ENCODE measurements at places on chromosomes 12 and 14.

- no peak for DNase-seq
- no peak overlapping the region for H3K4me3 ChIP-seq
- H3K27me3 ChIP-seq, result no peaks in the 10 kb centered on the region
- no peak overlapping the region for H3K27ac ChIP-seq
- H3K4me1 ChIP-seq, result peaks cover 1% of the 10 kb centered on the region
Observed at GRCh38 chr12:95976416-95976832, 19.7 kb downstream of the HAL start.

GRCh38 chr12:108076556-108076955 lies 52.5 kb upstream of the WSCD2 start:
- no peak overlapping the region for H3K4me3 ChIP-seq
- no peaks in the 10 kb centered on the region for H3K27me3 ChIP-seq
- no peaks in the 10 kb centered on the region for H3K36me3 ChIP-seq
- H3K4me1 ChIP-seq, result no peaks in the 10 kb centered on the region
- DNase-seq, result no peak

- no peak overlapping the region for H3K4me3 ChIP-seq
- no peak overlapping the region for H3K27ac ChIP-seq
- no peak for DNase-seq
- no peaks in the 10 kb centered on the region for H3K36me3 ChIP-seq
- no peaks in the 10 kb centered on the region for H3K27me3 ChIP-seq
- no peaks in the 10 kb centered on the region for H3K4me1 ChIP-seq
Observed at GRCh38 chr14:79596551-79596950, 614.8 kb downstream of the DIO2 start.

DNA sequence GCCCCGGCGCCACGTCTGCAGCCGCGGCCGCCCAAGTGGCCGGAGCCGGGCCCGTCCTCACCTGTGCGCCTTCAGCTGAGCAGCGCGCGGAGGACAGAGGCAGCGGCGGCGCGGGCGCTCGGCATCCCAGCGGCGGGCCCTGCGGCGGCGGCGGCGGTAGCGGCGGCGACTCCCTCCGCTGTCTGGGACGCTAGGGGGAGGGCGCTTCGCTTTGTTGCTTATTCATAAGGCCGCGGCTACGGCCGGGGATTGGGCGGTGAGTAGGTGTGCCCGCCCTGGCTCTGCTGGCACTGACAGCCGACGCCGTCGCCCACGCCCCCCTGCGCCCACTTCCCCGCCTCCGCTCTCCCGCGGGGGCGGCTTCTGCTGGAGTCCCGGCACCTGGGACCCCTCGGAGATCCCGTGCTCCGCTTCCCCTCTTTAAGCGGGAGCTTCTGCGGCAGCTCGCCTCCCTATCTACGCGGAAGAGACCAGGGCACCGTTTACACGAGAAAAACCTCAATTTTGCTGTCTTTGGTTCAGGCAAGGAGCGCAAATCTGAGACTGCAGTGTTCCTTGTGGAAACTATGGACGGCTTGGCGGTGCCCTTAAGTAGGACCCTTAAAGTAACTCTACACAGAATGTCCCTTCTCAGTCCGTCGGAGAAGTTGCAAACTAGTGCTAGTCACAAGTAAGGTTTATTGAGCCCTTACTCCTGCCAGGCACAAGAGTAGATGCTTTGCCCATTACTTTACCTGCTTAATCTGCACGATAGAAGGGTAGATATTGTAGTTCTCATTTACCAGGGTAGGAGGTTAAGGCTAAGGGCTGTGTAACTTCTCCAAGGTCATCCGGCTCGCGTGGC lies at the start of gene ARMH4:
TSS of gene ARMH4 (minus strand) at position 200 of the 844 bp plus-strand sequence. CDS start 12,855 bp downstream, outside the sequence.
- no peak within 1 kb of the TSS for H3K27ac ChIP-seq
- H3K4me3 ChIP-seq, result peak within 1 kb of the TSS; percentile 71
- H3K27me3 ChIP-seq, result peaks cover 16% of the 10 kb centered on the region
- peaks cover 2% of the 10 kb centered on the region for H3K4me1 ChIP-seq
- peak; percentile 86 for DNase-seq

GRCh38 chr14:102215576-102216250 lies 76.0 kb downstream of the WDR20 start:
- DNase-seq, result no peak
- H3K36me3 ChIP-seq, result no peaks in the 10 kb centered on the region
- no peak overlapping the region for H3K4me3 ChIP-seq
- H3K27me3 ChIP-seq, result no peaks in the 10 kb centered on the region
- peaks cover under 1% of the 10 kb centered on the region for H3K4me1 ChIP-seq
- H3K27ac ChIP-seq, result no peak overlapping the region

GRCh38 chr12:57474862-57475261 lies 4.8 kb downstream of the ARHGAP9 start:
- H3K4me1 ChIP-seq, result no peaks in the 10 kb centered on the region
- H3K4me3 ChIP-seq, result no peak overlapping the region
- DNase-seq, result no peak
- H3K36me3 ChIP-seq, result no peaks in the 10 kb centered on the region
- H3K27ac ChIP-seq, result no peak overlapping the region

GRCh38 chr12:129886541-129886940 lies 17.3 kb downstream of the TMEM132D start:
- H3K4me1 ChIP-seq, result no peaks in the 10 kb centered on the region
- H3K36me3 ChIP-seq, result no peaks in the 10 kb centered on the region
- H3K27me3 ChIP-seq, result no peaks in the 10 kb centered on the region
- H3K27ac ChIP-seq, result no peak overlapping the region

DNA sequence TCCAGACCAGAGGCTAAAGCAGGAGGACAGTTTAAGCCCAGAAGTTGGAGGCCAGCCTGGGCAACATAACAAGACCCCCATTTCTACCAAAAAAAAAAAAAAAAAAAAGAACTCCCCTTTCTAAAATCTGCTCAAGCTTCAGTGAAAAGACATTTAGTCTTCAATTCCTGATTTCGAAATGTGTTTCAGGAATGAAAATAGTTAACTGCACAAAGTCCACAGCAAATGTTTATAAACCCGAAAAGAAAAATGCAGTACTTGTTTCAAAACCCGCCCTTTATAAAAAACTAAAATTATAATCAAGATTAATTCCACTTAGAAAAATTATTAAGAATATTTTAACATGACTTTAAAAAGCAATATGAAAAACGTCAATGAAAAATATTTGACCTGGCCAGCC lies 12.1 kb downstream of the ATXN2 start:
- H3K36me3 ChIP-seq, result no peaks in the 10 kb centered on the region
- no peak overlapping the region for H3K4me3 ChIP-seq
- no peaks in the 10 kb centered on the region for H3K4me1 ChIP-seq
- no peaks in the 10 kb centered on the region for H3K27me3 ChIP-seq
- H3K27ac ChIP-seq, result no peak overlapping the region

All from H1 (cell line).